ENCODE measurements at places on chromosomes 5 and 9.

DNA sequence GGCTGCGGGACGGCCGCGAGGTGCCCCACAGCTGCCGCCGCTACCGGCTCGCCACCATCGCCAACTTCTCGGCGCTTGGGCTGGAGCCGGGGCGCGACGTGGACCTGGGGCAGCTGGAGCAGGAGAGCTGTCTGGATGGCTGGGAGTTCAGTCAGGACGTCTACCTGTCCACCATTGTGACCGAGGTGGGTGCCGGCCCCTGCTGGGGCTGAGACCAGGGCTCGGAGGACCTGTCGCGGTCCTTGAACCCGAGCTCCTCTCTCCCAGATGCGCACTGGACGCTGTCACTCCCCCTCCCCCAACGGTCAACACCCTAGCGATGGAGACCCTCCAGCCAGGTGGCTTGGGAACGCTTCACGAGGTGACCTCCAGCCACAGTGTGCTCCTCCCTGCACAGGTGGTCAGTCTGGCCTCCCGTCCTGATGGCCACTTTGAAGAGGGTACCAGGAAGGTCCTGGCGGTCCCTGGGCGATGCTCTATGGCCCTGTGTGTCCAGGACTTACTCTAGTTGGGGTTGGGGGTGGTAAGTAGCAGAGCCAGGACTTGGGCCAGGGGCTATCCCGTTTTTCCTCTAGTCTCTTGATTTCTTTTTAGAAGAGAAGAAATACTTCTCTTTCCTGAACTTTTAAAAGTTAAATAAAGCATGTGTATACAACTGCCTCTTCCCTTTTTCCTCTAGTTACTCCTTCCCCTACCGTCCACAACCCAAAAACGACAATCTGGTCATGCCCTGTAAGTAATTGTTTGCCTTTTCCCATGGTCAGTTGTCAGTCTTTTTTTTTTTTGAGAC is 866 bp downstream of the SLC22A5 start:
- no peak for DNase-seq

DNA sequence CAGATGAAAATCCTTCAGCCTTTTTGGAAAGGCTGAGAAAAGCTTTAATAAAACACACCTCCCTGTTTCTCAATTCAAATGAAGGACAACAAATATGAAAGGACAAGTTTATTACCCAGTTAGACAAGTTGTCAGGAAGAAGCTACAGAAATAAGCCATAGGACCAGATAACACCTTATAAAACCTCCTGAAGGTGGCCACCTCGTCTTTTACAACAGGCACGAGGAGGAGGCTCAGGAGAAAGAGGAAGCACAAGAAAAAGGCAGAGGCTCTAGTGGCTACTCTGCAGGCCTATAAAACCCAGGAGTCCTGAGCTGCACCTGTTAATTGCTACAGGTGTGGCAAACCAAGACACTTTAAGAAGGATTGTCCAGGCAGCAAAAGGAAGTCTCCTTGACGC is 352.1 kb upstream of the CDH18 start:
- DNase-seq: no peak

DNA sequence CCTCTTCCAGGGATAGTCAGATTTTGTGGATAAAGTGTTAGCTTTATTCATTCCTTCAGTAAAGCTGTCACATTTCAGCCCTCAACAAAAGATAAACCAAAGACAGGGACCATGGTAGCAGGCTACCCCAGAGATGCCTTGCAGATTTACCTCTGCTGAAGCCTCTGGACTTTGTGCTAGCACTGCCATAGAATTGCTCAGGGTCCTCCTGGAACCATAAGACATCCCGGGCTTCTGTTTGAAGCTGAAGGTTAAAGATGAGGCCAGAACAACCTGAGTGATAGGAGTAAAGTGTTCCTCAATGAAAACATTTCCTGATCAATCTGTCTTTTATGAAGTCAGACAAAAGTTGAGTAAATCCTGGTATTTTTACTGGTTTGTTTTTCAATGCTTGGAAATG is 57.5 kb upstream of the ARL15 start:
- DNase-seq: no peak

- DNase-seq: no peak
Observed at GRCh38 chr9:26169708-26170107, 491.5 kb upstream of the TUSC1 start.
